ENCODE measurements at places on chromosomes 4 and X. TPM values are rescaled to one million over a fixed set of nuclear protein-coding genes. Genes with fewer than 3 reads are reported as not detected.

DNA sequence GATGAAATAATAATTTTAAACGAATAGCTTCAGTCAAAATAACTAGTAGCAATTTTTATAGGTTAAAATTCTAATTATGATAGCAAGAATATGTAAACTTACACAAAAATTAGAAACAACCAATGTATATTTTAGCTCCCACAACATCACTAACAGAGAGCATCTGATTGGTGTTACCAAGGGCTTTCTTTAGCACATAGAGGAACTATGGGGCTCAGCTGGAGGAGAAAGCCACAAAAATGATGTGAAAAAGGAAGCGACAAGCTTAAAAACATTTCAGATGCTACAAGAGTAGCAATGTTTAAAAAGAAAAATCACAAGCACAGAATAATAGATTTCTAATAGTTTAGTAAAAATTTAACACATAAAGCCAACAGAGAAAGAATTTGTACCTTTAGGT, 56.3 kb downstream of the ATP8A1 start:
- no peak overlapping the region for H3K27ac ChIP-seq
- no peaks in the 10 kb centered on the region for H3K36me3 ChIP-seq
- H3K4me1 ChIP-seq, result no peaks in the 10 kb centered on the region
- DNase-seq, result no peak
- H3K27me3 ChIP-seq, result no peaks in the 10 kb centered on the region

The IL15 gene
- 9.5 TPM for polyA plus RNA-seq

The FAM47E gene
- 0.19 TPM for polyA plus RNA-seq

- DNase-seq, result no peak
- no peak overlapping the region for H3K27ac ChIP-seq
- H3K4me1 ChIP-seq, result no peaks in the 10 kb centered on the region
These were observed 25.7 kb downstream of the SGMS2 start for GRCh38 chr4:107850438-107850837.

GRCh38 chrX:38166478-38167083, 54.1 kb downstream of the SRPX start:
- H3K4me3 ChIP-seq, result no peak overlapping the region
- H3K4me1 ChIP-seq, result no peaks in the 10 kb centered on the region
- no peak for DNase-seq
- no peaks in the 10 kb centered on the region for H3K36me3 ChIP-seq

DNA sequence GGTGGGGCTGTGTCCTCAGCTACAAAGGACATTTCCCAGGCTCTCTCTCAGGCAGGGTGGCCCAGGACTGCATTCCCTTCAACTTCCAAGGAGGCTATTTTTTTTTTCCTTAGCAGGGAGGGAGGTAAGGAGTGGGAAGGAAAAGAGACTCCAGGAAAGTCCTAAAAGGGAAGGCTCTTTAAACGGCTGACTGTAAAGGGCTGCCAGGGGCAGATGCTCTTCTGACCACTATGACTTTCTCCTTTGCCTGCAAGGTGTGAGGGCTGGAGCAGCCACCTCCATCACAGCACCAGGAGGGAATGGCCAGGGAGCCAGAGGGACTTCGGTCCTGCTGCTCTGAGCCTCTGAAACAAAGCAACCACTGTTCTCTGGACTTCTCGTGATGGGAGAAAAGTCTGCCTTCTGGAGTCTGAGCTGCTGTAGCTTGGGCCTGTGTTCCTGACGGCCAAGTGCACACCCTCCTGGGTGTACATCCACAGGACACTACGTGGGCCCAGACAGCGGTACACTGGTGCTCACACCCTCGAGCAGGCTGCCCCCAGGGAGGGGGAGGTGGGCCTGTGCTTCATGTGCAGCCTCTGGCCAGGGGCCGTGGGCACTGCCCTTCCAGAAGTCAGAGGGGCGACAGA, 17.9 kb downstream of the NAT8L start:
- no peak for DNase-seq
- H3K4me1 ChIP-seq, result peaks cover 3% of the 10 kb centered on the region
- no peak overlapping the region for H3K4me3 ChIP-seq
- no peaks in the 10 kb centered on the region for H3K36me3 ChIP-seq
- no peaks in the 10 kb centered on the region for H3K27me3 ChIP-seq

- no peak overlapping the region for H3K27ac ChIP-seq
- no peaks in the 10 kb centered on the region for H3K27me3 ChIP-seq
- no peak overlapping the region for H3K4me3 ChIP-seq
- DNase-seq, result no peak
- H3K4me1 ChIP-seq, result no peaks in the 10 kb centered on the region
These were observed 2.6 kb upstream of the ZFP42 start for GRCh38 chr4:187992971-187993370.

GRCh38 chrX:8822002-8822401, 20.8 kb upstream of the FAM9A start:
- H3K27me3 ChIP-seq, result no peaks in the 10 kb centered on the region
- H3K27ac ChIP-seq, result no peak overlapping the region
- no peak for DNase-seq
- no peaks in the 10 kb centered on the region for H3K36me3 ChIP-seq

GRCh38 chr4:81623434-81623833, 151.7 kb upstream of the RASGEF1B start:
- no peak for DNase-seq
- H3K4me1 ChIP-seq, result no peaks in the 10 kb centered on the region
- no peak overlapping the region for H3K4me3 ChIP-seq

The TRMT2B gene
- 10.9 TPM for polyA plus RNA-seq

DNA sequence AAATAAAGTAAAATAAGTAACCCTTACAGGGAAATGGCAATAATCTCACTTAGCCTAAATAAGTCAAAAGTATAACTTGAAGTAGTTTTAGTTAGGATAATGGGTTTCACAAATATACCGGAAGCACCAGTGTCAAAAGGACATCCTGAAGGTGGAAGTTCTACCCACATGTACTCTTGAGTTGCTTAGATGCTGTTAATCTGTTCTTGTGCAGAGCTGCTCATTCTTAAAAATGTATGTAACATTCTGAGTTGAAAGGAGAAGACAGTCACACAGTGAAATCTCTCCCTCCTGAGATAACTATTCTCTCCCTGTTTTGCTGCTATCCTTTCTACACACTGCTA, 11.2 kb upstream of the CCNG2 start:
- DNase-seq, result no peak
- no peaks in the 10 kb centered on the region for H3K4me1 ChIP-seq
- H3K27ac ChIP-seq, result no peak overlapping the region

- no peak overlapping the region for H3K27ac ChIP-seq
- H3K4me3 ChIP-seq, result no peak overlapping the region
- no peaks in the 10 kb centered on the region for H3K4me1 ChIP-seq
- DNase-seq, result no peak
- no peaks in the 10 kb centered on the region for H3K27me3 ChIP-seq
These were observed 206.1 kb downstream of the SLC39A8 start for GRCh38 chr4:102139132-102139573.

DNA sequence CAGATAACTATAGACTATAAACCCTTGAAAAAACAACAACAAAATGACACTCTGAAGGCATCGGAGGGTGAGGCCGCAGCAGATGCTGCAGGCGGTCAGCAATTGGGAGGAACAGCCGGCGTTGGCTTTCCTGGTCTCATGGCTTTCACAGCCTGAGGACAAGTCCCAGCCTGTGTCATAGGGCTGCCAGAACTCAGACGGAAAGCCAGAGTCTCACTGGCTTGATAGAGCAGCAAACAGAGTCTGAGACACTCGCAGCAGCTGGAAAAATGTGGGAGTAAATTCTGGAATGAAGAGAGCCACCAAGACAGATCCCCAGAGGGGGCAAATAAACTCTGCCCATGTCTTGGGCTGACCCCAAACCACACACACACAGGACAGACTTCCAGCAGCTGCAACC, 86.3 kb downstream of the PPP2R2C start:
- no peaks in the 10 kb centered on the region for H3K27me3 ChIP-seq
- no peaks in the 10 kb centered on the region for H3K4me1 ChIP-seq
- no peaks in the 10 kb centered on the region for H3K36me3 ChIP-seq
- DNase-seq, result no peak

The USP11 gene
- polyA plus RNA-seq, result 45.4 TPM

GRCh38 chr4:94536049-94536448, 84.3 kb downstream of the PDLIM5 start:
- H3K4me3 ChIP-seq, result no peak overlapping the region
- no peaks in the 10 kb centered on the region for H3K27me3 ChIP-seq
- H3K36me3 ChIP-seq, result no peaks in the 10 kb centered on the region
- DNase-seq, result no peak
- H3K27ac ChIP-seq, result no peak overlapping the region
- H3K4me1 ChIP-seq, result peaks cover 15% of the 10 kb centered on the region

GRCh38 chr4:128225148-128225547, 62.5 kb downstream of the PGRMC2 start:
- no peaks in the 10 kb centered on the region for H3K27me3 ChIP-seq
- no peak overlapping the region for H3K27ac ChIP-seq
- DNase-seq, result no peak

- no peak overlapping the region for H3K27ac ChIP-seq
- H3K4me1 ChIP-seq, result no peaks in the 10 kb centered on the region
- no peak overlapping the region for H3K4me3 ChIP-seq
- H3K36me3 ChIP-seq, result no peaks in the 10 kb centered on the region
These were observed 2390.9 kb downstream of the PCDH7 start for GRCh38 chr4:33111117-33111516.

GRCh38 chrX:100606753-100607152, 22.0 kb downstream of the TNMD start:
- no peaks in the 10 kb centered on the region for H3K4me1 ChIP-seq
- DNase-seq, result no peak
- H3K27me3 ChIP-seq, result no peaks in the 10 kb centered on the region
- no peak overlapping the region for H3K27ac ChIP-seq
- H3K4me3 ChIP-seq, result no peak overlapping the region
- H3K36me3 ChIP-seq, result no peaks in the 10 kb centered on the region

The KIT gene
- not detected for polyA plus RNA-seq

GRCh38 chr4:8594097-8595038, 1.8 kb downstream of the CPZ start:
- H3K27me3 ChIP-seq, result peaks cover 6% of the 10 kb centered on the region
- peak; percentile 4 for DNase-seq
- no peaks in the 10 kb centered on the region for H3K4me1 ChIP-seq
- H3K36me3 ChIP-seq, result no peaks in the 10 kb centered on the region

DNA sequence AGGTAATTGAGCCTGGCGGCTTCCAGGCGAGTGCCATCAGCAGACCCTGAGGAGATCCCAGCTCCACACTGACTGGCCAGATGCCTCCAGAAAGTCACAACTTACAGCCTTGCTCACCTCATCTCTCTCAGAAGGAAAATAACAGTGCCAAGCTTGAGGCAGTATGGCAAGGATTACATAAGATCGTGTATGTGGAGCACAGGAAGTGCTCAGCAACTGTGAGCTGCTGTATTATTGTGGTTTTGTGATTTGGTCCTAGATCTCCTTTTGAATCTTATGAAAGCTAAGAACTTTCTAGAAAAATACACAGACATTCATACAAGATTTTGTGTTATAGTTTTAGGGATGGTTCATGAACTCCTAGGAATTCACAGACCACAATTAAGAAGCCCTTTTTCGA, 14.0 kb downstream of the RASL11B start:
- H3K27me3 ChIP-seq, result no peaks in the 10 kb centered on the region
- no peaks in the 10 kb centered on the region for H3K36me3 ChIP-seq
- H3K4me1 ChIP-seq, result no peaks in the 10 kb centered on the region
- H3K4me3 ChIP-seq, result no peak overlapping the region
- DNase-seq, result no peak

- H3K4me3 ChIP-seq, result no peak overlapping the region
- no peak for DNase-seq
- H3K27ac ChIP-seq, result no peak overlapping the region
- no peaks in the 10 kb centered on the region for H3K4me1 ChIP-seq
These were observed 70.3 kb downstream of the DDX60 start for GRCh38 chr4:168248176-168248710.

The LDB2 gene
- polyA plus RNA-seq, result not detected

The L1CAM gene
- 0.22 TPM for polyA plus RNA-seq

- no peaks in the 10 kb centered on the region for H3K36me3 ChIP-seq
- no peak overlapping the region for H3K4me3 ChIP-seq
- no peaks in the 10 kb centered on the region for H3K27me3 ChIP-seq
These were observed 712.0 kb upstream of the PCDH10 start for GRCh38 chr4:132437117-132437516.

The TEX13B gene
- polyA plus RNA-seq, result not detected

DNA sequence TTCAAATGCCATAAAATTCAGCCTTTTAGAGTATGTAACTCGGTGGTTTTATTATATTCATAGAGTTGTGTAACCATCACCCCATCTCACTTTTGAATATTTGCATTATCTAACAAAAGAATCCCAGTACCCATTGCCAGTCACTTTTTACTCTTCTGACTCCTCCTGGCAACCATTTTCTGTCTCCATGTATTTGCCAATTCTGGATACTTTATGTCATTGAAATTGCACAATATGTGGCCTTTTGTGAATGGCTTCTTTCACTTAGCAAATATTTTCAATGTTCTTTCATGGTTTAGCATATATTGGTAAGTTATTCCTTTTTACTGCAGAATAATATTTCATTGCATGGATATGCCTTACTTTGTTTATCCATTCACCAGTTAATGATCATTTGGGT, 79.9 kb downstream of the SLIT2 start:
- H3K36me3 ChIP-seq, result no peaks in the 10 kb centered on the region
- no peak for DNase-seq
- no peaks in the 10 kb centered on the region for H3K4me1 ChIP-seq
- no peak overlapping the region for H3K27ac ChIP-seq

DNA sequence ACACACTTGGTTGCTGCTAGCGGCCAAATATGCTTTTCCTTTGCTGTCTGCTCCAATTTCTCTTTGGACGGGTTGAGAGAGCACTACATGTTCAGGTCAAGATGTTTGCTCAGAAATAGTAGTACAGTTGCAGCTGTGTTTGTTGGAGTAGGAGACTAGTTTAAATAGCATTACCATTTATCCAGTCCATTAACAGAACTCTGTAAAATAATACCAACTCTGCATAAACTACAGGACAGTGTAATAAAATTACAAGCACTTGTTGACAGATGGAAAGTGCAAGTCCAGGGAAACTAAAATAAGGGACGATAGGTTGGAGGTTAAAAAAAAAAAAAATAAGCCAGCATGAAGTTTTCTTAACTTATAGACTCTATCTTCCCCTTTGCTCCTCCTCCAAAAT, 20.2 kb downstream of the SLIT2 start:
- no peaks in the 10 kb centered on the region for H3K36me3 ChIP-seq
- H3K4me3 ChIP-seq, result no peak overlapping the region
- no peaks in the 10 kb centered on the region for H3K4me1 ChIP-seq
- DNase-seq, result no peak
- no peaks in the 10 kb centered on the region for H3K27me3 ChIP-seq

DNA sequence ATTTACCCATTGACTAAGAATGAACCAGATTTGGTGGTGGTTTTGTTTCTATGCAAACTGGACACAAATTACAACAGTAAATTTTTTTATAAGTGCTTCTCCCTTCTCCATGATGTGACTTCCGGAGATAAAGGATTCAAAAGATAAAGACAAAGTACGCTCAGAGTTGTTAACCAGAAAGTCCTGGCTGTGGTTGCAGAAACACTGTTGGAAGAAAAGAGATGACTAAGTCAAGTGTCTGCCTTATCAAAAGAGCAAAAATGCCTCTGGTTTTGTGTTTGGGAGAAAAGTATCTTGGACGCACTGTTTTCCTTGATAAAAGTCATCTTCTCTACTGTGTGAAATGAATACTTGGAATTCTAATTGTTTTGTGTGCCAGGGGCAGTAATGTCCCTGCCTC, 213.4 kb downstream of the GC start:
- no peak for DNase-seq
- H3K4me3 ChIP-seq, result no peak overlapping the region
- no peak overlapping the region for H3K27ac ChIP-seq
- H3K36me3 ChIP-seq, result no peaks in the 10 kb centered on the region
- H3K4me1 ChIP-seq, result no peaks in the 10 kb centered on the region

- DNase-seq, result no peak
- no peaks in the 10 kb centered on the region for H3K4me1 ChIP-seq
- H3K4me3 ChIP-seq, result no peak overlapping the region
- no peak overlapping the region for H3K27ac ChIP-seq
- H3K27me3 ChIP-seq, result no peaks in the 10 kb centered on the region
- no peaks in the 10 kb centered on the region for H3K36me3 ChIP-seq
These were observed 87.0 kb upstream of the FAT1 start for GRCh38 chr4:186810613-186811150.
